ENCODE measurements at places on chromosomes 11 and 22.

GRCh38 chr22:23591846-23592245 is 11.8 kb upstream of the IGLL1 start:
- DNase-seq, result no peak
- H3K4me3 ChIP-seq, result no peak overlapping the region
- H3K4me1 ChIP-seq, result peaks cover 3% of the 10 kb centered on the region
- no peaks in the 10 kb centered on the region for H3K36me3 ChIP-seq
- no peaks in the 10 kb centered on the region for H3K27me3 ChIP-seq

DNA sequence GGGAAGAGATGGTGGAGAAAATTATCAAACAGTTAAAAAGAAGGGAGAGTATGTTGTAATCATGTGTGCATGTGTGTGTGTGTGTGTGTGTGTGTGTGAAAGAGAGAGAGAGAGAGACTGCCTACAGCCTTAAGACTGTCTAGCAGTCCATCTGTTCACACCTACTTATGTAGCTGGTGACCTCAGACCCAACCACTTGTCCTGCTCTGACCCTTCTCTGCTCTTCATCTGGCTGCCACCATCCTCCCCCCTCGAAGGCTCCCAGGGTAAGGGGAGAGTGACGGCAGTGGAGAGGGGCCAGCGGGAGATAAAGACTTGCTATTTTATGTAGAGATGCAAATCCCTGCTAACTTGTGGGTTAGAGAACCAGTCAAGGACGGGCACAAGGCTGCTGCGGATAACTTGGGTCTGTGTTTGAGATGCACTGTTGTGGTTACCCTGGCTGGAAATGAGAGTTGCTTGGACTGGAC is 24.9 kb upstream of the GRAMD1B start:
- no peak for DNase-seq
- H3K4me3 ChIP-seq, result no peak overlapping the region
- H3K4me1 ChIP-seq, result peaks cover 5% of the 10 kb centered on the region
- H3K27me3 ChIP-seq, result no peaks in the 10 kb centered on the region

DNA sequence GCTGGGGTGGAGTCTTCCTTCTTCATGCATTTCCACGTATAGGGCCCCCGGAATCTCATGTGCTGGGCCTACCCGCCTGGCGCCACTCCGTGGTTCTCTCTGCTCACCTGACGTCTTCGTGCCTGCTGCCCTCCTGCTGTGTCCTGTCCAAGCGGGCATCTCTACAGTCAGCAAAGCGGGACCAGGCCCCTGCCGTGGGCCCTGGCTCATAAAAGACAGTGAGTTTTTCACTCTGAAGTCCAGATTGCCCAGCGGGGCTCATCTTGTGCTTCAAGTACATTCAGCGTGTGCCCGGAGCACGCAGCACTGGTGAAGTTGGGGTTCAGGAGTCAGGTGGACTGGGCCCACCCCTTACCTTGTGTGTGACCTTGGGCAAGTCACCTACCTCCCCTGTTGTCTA is 17.4 kb downstream of the C11orf24 start:
- peaks cover 3% of the 10 kb centered on the region for H3K4me1 ChIP-seq
- no peak overlapping the region for H3K4me3 ChIP-seq
- no peak for DNase-seq
- H3K27ac ChIP-seq, result no peak overlapping the region
- no peaks in the 10 kb centered on the region for H3K36me3 ChIP-seq

DNA sequence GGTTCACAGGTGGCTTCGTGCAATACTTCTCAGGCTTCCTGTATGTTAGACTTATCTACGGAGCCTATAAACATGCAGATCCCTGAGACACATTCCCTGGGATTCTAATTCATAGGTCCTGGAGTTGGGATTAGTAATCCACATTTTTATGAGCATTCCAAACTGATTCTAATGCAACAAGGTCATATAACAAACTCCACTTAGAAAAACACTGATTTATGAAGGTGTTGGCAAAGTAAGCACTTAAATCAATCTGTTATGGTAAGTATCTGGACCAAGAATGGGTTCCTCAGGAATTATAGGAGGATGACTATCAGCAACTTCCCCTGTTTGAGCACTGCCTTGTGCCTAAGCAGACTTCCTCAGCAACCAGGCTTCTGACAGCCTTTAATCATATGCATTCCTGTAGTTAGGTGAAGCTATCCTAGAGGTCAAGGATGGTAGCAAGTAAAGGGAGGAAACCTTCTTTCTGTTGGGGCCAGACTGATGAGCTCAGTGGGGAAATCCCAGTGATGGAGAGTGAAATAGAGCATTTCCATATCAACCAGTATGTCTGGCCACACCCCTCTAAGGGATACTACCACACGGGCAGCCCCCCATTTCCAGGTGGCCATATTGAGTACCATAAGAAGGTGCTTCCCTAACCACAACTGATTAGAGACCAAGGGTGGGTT is 89.6 kb downstream of the RASSF10 start:
- no peaks in the 10 kb centered on the region for H3K36me3 ChIP-seq
- no peaks in the 10 kb centered on the region for H3K27me3 ChIP-seq
- H3K27ac ChIP-seq, result no peak overlapping the region
- no peak for DNase-seq

DNA sequence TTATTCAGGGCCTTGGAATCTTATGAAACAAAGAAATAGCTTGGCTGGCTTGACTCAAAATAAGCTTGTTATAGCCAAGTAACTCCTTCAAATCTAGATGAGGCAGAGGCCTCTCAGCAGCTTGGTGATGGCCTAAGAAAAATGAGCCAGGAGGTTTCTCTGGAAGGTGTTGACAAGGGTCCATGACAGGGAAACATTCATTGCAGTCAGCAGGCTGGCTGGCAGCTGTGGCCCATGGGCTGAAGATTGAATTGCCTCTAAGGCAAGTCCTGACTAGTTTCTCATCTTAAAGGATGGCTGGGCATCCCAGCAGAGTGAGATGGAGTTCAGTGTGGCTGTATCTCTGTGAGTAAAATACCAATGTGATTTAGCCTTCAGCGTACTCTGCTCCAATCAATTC is 441.0 kb downstream of the NELL1 start:
- no peaks in the 10 kb centered on the region for H3K36me3 ChIP-seq
- H3K27ac ChIP-seq, result no peak overlapping the region
- no peaks in the 10 kb centered on the region for H3K4me1 ChIP-seq
- no peak overlapping the region for H3K4me3 ChIP-seq

DNA sequence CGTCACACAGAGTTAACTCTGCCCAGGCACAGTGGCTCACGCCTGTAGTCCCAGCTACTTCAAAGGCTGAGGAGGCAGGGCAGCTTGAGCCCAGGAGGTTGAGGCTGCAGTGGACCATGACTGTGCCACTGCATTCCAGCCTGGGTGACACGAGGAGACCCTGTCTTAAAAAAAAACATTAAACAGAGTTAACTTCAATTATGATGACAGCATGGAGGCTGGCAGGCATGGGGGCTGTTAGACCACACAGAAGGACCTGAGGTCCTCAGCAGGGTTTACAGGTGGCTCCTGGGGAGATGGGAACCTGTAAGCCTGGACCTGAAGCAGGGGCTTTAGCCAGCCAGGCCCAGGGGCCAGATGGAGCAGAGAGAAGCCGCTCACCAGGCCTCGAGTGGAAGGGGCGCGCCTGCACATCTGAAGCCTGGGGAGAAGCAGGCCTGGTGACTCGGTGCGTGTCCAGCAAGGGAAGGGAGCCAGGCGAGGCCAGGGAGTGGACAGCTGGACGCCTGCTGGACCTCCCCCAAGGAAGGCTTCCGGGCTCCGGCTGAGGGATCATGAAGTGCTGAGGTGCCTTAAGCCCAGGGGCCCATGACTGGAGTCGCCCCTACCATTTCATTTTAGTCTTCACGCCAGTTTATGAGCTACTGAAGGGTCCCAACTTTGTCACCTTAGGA is 25.3 kb downstream of the RPUSD4 start:
- no peaks in the 10 kb centered on the region for H3K4me1 ChIP-seq
- no peak overlapping the region for H3K27ac ChIP-seq
- no peaks in the 10 kb centered on the region for H3K27me3 ChIP-seq
- H3K36me3 ChIP-seq, result peaks cover 13% of the 10 kb centered on the region
- H3K4me3 ChIP-seq, result no peak overlapping the region

GRCh38 chr11:107789767-107790166 is 68.8 kb downstream of the SLC35F2 start:
- H3K4me3 ChIP-seq, result no peak overlapping the region
- peaks cover 20% of the 10 kb centered on the region for H3K36me3 ChIP-seq
- DNase-seq, result no peak
- no peak overlapping the region for H3K27ac ChIP-seq

DNA sequence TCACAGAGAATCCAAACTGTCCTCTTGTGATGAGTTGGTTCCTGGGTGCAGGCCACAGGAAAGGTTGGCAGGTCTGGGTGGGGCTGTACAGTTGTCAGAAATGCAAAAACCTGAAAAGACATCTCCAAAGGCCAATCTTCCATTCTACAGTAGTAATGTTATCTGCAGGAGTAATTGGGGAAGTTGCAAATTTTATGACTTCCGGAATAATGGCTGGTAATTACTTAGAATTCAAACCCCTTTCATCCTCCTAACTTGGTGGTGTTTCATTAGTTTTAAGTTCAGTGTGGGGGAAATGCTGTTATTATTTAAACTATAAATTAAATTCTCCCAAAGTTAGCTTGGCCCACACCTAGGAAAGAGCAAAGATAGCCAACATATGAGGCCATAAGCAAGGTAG is 64.7 kb upstream of the FAT3 start:
- DNase-seq, result no peak
- no peaks in the 10 kb centered on the region for H3K27me3 ChIP-seq
- H3K27ac ChIP-seq, result no peak overlapping the region
- H3K4me1 ChIP-seq, result no peaks in the 10 kb centered on the region

DNA sequence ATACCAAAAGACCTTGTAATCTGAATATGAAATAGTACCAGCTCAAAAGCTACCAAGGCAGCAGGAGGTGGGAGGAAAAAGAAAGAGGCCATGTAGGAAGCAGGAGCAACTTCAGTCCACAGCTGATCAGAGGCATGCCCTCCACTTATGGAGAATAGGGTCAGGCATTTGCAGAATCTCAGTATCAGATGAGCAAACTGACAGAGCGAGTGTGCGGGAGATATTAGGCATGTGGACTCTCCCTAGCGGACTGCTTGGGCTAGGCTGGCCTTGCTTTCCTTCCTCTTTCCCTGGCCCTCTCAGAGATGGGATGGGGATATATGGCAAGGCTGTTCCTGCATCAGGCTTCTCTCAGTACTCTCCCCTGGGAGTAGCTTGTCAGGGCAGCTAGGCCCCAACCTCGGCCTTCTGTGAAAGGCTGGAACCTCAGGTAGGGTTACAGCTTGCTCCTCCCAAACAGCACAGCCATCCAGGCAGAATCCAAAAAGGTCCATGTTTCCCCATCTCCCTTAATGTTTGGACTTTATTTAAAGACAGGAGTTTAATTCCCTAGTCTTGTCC is 37.0 kb downstream of the ETS1 start:
- H3K27ac ChIP-seq, result no peak overlapping the region
- 0 out of 3 replicates have a peak overlapping the region, but pooled peaks have one; percentile 65 for H3K4me3 ChIP-seq
- H3K4me1 ChIP-seq, result peaks cover 2% of the 10 kb centered on the region
- H3K36me3 ChIP-seq, result peaks cover 8% of the 10 kb centered on the region

DNA sequence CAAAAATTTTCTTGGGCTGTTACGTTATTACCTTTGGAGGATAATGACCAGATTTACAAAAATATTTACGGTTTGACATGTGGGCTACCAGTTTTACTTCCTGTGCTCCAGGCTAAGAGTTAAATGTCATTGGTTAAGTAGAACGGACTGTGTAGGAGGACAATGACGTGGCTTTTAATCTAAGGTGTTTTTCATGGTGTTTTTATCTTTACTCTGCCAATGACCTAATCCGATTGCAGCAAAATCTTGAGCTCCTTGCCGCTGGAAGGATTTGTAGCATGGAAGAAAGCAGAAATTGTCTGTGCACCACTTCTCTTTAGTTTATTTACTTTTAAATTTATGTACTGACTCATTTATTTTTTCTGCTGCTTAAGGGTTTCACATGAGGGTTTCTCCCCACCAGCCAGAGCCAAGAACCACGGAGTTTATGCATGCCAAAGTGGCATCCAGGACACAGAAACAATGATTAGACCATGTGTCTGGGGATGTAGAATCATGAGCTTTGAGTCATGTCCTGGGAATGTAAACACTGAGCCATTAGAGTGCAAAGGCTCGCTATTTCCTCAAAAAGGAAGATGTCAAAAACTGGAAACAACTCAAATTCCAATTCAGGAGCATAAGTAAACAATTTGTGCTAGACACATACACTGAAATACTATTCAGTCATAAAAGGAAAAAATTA is 1.9 kb upstream of the CARD16 start:
- no peaks in the 10 kb centered on the region for H3K27me3 ChIP-seq
- H3K4me3 ChIP-seq, result no peak overlapping the region
- H3K4me1 ChIP-seq, result no peaks in the 10 kb centered on the region
- DNase-seq, result no peak
- no peak overlapping the region for H3K27ac ChIP-seq

DNA sequence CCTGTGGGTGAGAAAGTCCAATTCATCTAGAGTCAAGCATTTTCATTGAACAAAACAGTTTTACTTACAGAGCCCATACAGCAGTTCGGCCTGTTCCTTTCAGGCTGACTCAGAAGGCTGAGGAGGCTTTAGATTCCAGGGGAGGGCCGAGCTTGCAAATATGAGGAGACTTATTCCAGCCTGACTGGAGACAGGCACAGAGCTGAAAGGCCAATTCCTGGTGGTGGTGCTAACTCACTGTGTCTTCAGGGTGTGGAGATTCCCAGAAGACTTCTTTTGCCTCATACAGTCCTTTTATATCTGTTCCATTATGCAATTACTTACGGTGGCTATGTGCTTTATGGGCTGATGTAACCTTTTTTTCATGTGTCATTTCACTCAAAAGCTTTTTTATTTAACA is at the start of gene OR51E2:
Gene OR51E2 (minus strand): TSS at position 269 of the 400 bp plus-strand sequence. CDS start 15,142 bp downstream, outside the sequence.
- H3K36me3 ChIP-seq, result no peaks in the 10 kb centered on the region
- H3K4me1 ChIP-seq, result no peaks in the 10 kb centered on the region
- no peak within 1 kb of the TSS for H3K4me3 ChIP-seq

DNA sequence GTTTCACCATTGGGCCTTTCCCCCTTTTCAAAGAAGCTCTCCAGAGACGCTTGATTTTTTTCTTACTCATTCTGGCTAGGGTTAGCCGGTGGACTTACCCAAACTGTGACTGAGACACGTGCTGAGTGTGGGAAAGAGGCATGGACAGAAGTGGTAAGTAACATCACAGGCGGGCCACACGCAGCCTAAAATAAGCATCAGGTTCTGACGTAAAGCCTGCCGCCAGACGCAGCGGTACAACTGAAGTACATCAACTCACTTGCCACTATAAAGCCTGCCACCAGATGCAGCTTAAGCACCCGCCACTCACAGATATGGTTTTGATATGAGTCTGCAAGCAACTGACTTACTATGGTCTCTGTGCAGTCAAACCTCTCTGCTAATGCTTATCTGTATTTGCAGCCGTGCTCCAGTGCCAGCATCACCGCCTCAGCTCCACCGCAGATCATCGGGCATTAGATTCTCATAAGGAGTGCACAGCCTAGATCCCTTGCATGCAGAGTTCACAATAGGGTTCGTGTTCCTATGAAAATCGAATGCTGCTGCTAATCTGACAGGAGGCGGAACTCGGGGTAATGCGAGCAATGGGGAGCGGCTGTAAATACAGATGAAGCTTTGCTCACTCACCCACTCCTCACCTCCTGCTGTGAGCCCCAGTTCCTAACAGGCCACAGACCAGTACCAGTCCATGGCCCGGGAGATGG is 58.8 kb downstream of the PHF21B start:
- no peak overlapping the region for H3K4me3 ChIP-seq
- DNase-seq, result no peak
- no peak overlapping the region for H3K27ac ChIP-seq
- peaks cover 9% of the 10 kb centered on the region for H3K4me1 ChIP-seq
- H3K36me3 ChIP-seq, result peaks cover 36% of the 10 kb centered on the region

Measured in H9 (cell line).